ENCODE measurements at places on chromosomes 7 and 10.

- DNase-seq, result no peak
Measured at GRCh38 chr10:100072514-100072913, 9.2 kb downstream of the CPN1 start.

DNA sequence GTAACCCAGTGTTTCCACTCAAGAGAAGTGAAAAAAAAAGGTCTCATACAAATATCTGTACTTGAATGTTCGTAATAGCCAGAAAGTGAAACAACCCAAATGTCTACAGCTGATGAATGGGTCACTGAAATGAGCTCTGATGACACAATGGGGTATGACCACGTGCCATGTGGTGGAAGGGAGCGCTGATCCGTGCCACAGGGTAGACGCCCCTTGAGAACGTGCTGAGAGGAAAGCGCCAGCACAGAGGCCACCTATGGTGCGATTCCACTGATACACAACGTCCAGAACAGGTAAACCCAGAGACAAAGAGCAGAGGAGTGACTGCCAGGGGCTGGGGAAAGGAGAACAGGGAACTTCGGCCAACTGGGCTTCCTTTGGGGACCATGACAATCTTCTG, 50.3 kb downstream of the MAD1L1 start:
- no peak for DNase-seq

- no peak for DNase-seq
Measured at GRCh38 chr10:22454634-22455033, 109.3 kb downstream of the SPAG6 start.

DNA sequence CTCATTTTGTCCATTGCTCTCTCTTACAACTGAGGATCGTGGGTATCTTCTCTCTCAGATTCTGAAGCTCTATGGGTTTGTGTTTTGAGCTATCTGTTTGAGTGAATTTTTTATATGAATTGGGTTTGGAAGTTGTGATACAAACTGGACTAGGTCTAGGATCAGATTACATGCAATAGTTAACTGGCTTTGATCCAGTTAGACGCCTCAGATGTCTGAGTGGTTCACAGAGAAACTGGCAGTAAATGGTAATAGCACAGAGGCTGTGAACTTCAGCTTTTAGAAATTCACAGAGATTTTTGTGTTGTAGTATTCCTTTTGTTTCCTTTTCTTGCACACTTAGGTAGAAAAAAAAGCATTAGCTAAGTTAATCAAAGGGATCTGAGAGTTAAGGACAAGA, 12.7 kb upstream of the DNMBP start:
- DNase-seq, result no peak

- DNase-seq, result no peak
Measured at GRCh38 chr10:69352569-69353264, 64.0 kb downstream of the TACR2 start.

DNA sequence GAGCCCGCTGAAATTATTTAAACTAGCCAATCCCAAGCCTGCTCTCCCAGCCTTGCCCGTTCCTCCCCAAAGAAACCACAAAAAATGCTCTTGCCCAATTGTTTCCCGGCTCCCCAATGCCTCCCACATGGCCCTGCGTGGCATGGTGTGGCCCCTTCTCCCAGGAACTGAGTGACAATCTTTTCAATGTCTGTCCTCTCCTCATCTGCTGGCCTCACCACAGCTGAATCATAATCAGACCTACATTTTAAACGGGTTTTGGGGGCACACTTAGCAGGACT, 201.5 kb downstream of the PRPF18 start:
- no peak for DNase-seq

DNA sequence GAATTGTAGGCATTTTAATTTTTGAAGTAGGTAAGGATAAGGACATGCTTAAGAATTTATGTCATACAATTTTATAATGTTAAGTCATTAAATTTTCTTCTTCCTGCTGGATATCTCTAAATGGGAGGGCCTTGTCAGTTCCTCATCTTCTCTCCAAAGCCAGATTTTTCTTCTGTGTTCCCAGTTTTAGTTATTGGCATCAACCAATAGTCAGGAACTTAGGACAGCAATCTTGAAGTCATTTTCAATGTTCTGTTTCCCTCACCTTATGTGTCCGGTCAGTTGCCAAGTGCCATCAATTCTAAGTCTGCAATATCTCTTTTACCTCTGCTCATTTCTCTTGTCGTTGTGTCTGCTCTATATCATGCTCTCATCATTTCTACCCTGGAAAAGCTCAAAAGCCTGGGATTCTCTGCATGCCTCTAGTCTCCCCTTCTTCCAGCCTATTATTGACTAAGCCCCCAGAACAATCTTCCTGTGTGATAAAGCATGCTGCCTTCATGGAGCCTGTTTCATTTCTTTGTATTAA, 145.2 kb downstream of the PPP1R9A start:
- DNase-seq, result no peak

- no peak for DNase-seq
Measured at GRCh38 chr10:84270708-84271107, 25.9 kb downstream of the RGR start.

GRCh38 chr10:116668018-116668417, 47.3 kb downstream of the PNLIPRP2 start:
- DNase-seq, result no peak

DNA sequence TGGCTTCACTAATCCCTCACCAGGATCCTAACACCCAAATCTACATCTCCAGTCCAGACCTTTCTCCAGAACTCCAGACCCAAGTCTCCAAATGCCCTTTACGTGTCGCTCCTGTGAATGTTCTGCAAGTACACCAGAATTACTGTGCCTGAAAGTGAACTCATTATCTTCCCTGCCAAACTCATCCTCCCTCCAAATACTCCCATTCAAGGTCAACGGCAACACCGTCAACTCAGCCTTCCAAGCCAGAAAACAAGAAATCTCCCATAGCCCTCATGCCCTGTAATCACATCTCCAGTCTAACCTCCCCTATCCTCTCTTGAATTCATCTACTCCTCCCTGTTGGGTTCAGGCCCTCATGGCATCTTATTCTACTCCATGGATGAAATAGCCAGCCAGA, 12.3 kb downstream of the CREB3L2 start:
- DNase-seq, result no peak

DNA sequence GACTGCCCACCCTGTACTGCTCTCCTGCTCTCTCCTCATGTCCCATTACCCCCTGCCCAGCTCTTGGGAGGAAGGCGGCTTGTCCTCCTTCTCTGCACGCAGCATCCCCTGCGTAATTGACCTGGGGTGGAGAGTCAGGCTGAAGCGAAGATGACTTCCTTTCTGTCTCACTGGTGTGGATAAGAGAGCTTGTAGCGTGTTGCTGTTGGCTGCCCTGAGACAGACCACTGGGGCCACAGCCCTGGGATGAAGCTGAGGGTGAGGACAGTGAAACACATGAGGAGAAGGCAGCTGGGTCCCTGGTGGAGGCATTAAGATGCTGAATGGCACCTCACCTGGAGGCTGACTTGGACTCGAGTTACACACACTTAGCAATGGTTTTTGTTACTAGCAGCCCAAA, 310.3 kb upstream of the ZNF32 start:
- DNase-seq, result no peak
